Uterus (tissue), 4 donors: ENCODE measurements at places on chromosomes 1 and 21. TPM values are rescaled to one million over a fixed set of nuclear protein-coding genes. Genes with fewer than 3 reads are reported as not detected.

- no peak for DNase-seq
Observed at GRCh38 chr21:14875704-14876523, 188.9 kb downstream of the NRIP1 start.

The SLC30A1 gene
- 25.0 TPM for total RNA-seq

DNA sequence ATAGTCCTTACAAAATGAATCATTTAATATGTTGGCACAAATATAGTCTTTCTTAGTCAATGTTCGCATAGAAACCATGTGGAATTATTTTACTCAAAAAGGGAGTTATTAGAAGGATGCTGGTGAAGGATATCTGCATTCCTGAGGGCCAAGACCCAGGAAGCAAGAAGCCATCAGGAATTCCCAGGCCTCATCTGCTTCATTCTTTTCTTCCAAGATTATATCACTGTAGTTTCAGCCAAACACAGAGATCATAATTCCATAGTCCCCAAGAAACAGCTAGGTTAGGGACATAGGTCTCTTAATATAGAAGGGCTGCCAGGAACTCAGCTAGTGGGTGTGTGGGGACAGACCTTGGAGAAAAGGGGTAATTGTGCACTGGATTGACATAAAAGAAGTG is 28.6 kb upstream of the DISC1 start:
- no peak for DNase-seq

The GNAT2 gene
- not detected for total RNA-seq

DNA sequence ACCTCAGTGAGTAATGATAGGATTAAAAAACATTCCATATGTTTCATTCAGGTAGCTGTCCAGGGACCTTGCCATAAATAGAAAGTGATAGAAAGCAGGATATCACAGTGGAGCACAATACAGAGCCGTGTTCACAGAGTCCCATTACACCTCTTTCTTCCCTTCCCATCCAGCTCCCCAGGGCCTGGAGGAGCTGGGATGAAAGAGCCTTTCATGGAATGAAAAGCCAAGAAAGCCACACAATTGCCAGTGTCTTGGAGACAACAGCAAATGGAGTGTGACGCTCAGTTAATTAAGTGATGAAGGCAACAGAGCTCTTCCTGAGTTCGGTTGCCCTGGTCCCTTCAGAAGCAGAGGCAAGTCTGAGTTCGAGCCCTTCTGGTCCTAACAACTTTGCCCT is 387.3 kb upstream of the PLXNA2 start:
- no peak for DNase-seq

DNA sequence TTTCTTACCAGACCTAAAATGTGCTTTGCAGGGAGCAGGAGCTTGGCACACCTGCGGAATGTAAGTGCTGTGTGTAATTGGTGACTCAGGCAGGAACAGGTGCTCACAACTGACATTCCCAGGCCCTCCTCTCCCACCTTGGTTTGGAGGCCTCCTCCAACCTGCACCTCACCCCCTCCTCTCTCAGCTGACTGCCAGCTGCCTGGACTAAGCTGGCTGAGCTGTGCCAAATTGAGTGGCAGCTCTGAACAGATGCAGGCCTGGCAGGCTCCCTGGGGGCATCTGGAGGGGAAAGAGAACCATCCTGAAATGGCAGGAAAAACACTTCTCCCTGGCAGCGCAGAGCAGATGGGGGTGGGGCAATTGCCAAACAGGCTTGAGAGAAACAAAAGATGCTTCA is 91.7 kb upstream of the PGBD5 start:
- DNase-seq: no peak

- no peak for DNase-seq
Observed at GRCh38 chr1:19656780-19657466, 7.8 kb upstream of the HTR6 start.

DNA sequence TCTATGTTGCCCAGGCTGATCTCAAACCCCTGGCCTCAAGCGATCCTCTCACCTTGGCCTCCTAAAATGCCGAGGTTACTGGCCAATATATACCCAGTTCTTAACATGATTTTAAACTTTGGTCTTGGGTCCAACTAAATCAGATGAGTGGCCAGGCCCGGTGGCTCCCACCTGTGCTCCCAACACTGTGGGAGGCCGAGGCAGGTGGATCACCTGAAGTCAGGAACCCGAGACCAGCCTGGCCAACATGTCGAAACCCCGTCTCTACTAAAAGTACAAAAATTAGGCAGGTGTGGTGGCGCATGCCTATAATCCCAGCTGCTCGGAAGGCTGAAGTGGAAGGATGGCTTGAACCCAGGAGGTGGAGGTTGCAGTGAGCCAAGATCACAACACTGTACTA is 29.6 kb downstream of the TOMM20 start:
- no peak for DNase-seq

GRCh38 chr1:162222014-162222413 is 152.5 kb downstream of the NOS1AP start:
- no peak for DNase-seq

- no peak for DNase-seq
Observed at GRCh38 chr1:31581821-31582810, 5.8 kb downstream of the TINAGL1 start.

DNA sequence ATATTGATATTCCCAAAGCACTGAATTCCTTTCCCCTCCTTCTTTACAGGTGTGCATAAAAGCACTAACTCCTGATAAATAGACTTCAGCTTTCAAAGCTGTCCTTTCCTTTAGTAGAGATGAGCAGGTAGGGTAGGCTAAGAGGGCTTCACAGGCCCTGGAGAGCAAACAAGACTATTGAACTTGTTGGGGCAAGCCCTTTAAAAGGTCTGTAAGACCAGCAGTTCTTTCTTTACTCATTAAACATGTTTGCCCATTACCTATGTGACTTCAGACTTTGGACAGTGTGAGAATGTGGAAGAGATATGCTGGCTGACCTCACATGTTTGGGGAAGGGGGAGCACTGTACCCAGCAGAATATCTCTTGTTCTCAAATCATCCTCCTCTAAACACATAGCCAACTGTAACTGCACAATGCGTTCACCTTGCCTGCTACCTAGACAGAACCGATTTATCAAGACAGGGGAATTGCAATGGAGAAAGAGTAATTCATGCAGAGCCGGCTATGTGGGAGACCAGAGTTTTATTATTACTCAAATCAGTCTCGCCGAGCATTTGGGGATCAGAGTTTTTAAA is 27.1 kb upstream of the HAO2 start:
- DNase-seq: no peak

The ANGPTL1 gene
- total RNA-seq: 77.8 TPM

- DNase-seq: no peak
Observed at GRCh38 chr21:36605426-36605825, 93.5 kb upstream of the SIM2 start.

GRCh38 chr1:203089001-203089650 is 3.3 kb upstream of the MYOG start:
- no peak for DNase-seq

The DDR2 gene
- total RNA-seq: 134 TPM

- no peak for DNase-seq
Observed at GRCh38 chr21:15199414-15200383, 134.9 kb upstream of the NRIP1 start.

GRCh38 chr1:243500512-243500911 is 244.7 kb downstream of the SDCCAG8 start:
- DNase-seq: no peak
